NCI-H345 (cell line): ENCODE measurements at places on chromosomes 1 and 21.
A peak's percentile ranks its signal among the peaks of the same experiment; 100 is the strongest.

DNA sequence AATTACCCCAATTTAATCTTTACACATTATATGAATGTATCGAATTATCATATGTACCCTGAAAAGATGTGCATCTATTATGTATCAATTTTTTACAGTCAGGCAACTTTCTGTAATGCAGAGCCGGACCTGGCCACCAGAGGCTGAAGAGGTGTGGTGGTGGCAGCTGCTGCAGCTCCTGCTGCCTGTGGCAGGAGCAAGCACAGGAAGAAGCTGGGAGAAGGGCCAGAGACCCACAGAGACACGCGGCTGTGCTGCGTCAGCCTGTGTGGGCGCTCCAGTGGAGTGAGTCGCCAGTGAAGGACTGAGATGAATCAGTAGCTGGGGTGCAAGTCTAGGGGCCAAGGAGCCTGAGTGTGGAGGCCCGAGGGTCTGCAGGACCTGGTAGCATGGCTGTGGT, 74.3 kb upstream of the COG2 start:
- DNase-seq: no peak

- DNase-seq: no peak
These were observed 271.6 kb downstream of the PBX1 start for GRCh38 chr1:164830628-164831027.

DNA sequence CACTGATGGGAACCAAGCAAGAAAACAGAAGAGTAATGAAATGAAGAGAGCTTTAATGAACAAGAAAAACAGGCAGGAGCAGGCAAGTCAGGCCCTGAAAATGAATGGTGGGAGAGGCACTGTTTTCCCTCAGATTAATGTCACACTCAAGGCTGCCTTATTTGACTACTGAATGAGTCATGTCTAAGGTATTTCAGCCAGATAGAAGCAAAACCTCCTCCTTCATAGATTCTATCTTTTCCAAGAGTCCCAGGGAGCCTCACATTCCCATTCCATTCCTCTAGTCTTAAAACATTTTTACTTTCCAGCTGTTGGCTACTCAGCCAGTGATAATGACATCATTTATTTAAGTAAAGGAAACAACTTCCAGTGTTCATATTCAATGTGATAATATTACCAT, 228.4 kb upstream of the NRIP1 start:
- DNase-seq: no peak

DNA sequence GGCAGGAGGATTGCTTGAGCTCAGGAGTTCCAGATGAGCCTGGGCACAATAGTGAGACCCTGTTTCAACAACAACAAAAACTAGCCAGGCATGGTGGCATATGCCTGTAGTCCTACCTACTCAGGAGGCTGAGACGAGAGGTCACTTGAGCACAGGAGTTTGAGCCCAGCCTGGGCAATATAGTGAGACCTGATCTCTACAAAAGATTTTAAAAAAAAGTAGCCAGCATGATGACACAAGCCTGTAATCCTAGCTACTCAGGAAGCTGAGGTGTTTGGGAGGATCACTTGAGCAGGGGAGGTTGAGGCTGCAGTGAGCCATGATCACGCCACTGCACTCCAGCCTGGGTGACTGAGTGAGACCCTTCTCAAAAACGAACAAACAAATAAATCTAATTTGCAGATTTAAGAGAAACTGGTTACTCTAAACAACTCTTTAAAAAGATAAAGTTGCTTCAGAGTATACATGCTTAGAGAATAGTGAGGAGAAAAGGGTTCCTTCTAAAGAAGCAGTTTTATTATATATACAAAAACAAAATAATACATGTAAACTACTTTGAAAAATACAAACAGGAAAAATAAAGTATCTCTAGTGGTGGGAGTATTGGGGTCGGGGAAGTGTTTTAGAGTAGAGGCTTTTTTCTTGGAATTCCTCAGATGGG, 88.4 kb downstream of the ADCY10 start:
- no peak for DNase-seq

DNA sequence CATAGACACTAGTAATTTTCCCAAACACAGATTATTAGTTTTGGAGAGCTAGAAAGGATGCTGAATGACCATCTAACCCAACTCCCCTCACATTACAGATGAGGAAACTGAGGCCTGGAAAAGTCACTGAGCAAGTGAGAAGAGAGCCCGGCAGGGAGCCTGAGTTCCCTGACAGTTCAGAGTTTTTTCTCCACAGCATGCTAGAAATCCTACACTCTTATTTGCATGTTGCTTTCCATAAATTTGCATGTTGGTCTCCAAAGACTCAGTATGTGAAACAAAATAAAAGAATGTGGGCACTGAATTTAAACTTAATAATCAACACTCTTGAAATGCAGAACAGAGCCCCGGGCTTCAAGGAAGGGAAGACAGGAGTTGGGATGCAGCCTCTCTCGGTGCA, 132.3 kb downstream of the CCDC185 start:
- no peak for DNase-seq

DNA sequence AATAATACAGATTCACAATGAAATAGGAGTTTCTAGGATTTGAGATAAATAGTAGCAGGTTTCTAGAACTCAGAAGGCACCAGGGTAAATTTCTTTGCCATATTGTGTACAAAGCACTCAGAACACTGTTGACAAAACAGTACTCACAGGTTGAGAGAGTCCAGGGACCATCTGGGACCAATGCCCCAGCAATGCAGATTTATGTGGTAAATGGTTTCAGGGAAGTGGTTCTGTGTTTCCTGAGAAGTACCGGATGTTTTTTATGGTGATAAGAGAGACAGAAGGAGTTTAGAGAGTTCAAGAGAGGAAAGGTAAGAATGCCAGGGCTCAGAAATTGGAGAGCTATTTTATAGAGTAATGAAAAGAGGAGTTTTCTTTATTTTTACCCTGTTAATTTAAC, 29.6 kb upstream of the DIPK1A start:
- DNase-seq: peak; percentile 24

GRCh38 chr1:168966217-168966616, 140.3 kb upstream of the ATP1B1 start:
- no peak for DNase-seq

DNA sequence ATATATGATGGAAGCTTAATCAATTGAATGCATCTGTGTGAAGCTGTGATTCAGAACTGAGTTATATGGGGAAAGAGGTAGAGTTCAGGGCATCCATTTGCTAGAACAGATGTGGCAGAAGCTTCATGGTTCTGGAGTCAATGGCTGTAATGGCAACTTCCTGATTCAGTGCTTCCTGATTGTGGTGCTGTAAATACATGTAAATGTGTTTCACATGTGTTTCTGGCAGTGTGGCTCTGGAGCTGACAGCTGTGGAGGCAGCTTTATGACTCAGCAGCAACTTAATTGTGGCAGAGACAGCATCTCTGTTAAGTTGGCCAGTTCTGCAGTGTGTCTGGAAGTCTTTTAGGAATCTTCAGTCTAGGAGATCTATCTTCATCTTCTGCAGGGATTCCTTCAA, 226.6 kb upstream of the ZRANB2 start:
- no peak for DNase-seq

DNA sequence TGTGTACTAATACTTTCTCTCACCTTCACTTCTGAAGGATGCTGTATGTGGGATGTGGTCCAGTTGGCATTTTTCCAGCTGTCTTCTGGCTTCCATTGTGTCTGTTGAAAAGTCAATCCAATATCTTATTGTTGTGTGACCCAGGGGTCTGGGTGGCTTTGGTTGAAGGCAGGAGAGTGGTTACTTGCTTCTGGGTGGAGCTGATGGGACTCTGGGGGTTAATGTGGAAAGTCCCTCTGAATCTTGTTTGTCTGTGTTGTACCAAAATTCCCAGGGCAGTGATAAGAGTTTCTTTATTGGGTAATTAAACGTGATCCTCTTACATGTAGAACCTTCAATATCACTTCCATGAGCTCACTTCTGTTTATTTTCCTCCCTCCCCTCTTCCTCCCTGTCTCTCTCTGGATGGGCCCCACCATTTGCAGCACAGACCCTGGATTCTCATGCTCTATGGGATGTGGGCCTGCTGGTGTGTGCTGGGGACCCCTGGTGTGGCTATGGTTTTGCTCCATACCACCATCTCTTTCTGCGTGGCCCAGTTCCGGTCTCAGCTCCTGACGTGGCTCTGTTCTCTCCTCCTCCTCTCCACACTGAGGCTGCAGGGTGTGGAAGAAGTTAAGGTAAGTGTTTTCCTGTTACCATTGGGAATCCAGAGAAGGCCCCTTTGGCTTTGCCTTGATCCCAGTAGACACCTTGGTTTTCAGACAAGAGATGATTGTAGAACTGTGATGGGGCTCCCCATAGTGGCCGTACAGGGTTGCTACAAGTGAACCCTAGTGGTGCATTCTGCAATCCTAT, 71.5 kb downstream of the HHAT start:
- peak; percentile 50 for DNase-seq

GRCh38 chr1:83511146-83511726, 487.7 kb downstream of the TTLL7 start:
- DNase-seq: no peak

- no peak for DNase-seq
These were observed 25.7 kb downstream of the SPOCD1 start for GRCh38 chr1:31790140-31790539.

DNA sequence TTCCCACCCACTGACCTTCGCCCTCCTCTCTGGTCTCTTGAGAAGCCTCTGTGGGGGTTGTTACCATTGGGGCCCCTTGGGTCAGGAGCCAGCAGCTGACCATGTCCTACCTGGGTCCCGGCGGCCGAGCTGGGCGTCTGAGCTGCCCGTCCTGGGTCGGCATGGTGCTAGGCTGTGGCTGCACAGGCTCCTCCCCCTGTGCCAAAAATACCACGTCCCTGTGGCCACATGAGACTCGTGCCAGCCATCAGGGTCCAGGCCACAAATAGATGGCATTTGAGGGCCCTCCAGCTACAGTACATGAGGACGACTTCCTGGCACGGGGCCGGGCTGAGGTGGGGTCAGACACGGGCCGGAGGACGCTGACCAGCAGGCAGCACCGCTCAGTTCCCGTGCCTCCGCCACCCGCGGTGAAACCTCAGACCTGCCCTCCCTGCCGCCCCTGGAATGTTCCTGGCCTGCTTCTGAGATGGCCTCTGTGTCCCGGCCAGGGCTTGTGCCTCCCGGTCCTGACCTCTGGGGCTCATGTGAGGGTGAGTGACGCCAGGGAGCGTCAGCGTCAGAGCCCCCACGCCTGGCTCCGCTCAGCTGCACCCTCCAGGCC, at the start of gene PERM1:
TSS of gene PERM1 (minus strand) at position 139 of the 604 bp plus-strand sequence. CDS start 1,064 bp downstream, outside the sequence.
- DNase-seq: no peak

GRCh38 chr1:20058531-20058930, 11.5 kb upstream of the PLA2G5 start:
- no peak for DNase-seq
